ENCODE measurements at places on chromosomes 1 and 21.

- peak; percentile 53 for DNase-seq
Observed at GRCh38 chr1:172089768-172090510, 248.6 kb downstream of the DNM3 start.

GRCh38 chr1:21823980-21824702 is 12.1 kb downstream of the LDLRAD2 start:
- DNase-seq = no peak

DNA sequence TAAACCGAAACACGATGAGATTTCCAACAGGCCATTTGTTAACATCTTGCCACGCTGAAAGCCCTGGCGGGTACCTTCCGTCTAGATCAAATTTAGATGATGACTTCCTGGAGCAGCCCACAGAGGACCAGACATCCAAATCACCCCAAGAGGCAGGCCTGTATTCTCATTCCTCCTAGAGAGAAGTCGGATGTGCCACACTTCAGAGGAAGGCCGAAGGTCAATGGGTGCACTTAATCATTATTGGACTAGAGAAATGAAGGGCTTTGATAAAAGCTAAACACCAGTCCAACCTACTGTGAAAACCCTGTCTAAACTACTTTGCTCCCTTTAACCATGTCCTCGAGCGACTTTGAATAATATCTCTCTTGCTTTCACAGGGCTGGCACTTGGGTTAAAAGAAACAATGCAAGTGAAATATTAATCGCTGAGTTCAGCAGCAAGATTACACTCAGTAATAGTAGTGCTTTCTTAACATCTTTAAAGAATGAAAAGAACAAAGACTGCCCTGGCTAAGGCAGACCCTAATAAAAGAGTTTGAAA is 76.5 kb downstream of the BCAR3 start:
- no peak for DNase-seq

GRCh38 chr1:63877816-63878215 is 104.0 kb downstream of the ROR1 start:
- no peak for DNase-seq

GRCh38 chr1:65629788-65630187 is 162.9 kb upstream of the PDE4B start:
- DNase-seq = no peak

- no peak for DNase-seq
Observed at GRCh38 chr21:28615276-28615675, 377.4 kb downstream of the LTN1 start.

GRCh38 chr1:18452550-18452949 is 28.2 kb upstream of the KLHDC7A start:
- no peak for DNase-seq

- no peak for DNase-seq
Observed at GRCh38 chr1:84350104-84350503, 48.2 kb upstream of the DNASE2B start.

- DNase-seq = no peak
Observed at GRCh38 chr21:19523746-19524145, 1120.2 kb upstream of the TMPRSS15 start.

- no peak for DNase-seq
Observed at GRCh38 chr1:13783551-13783950, 83.6 kb downstream of the PRDM2 start.

Measured in T-cell (primary cell).